ENCODE measurements at places on chromosomes 5 and 9.

DNA sequence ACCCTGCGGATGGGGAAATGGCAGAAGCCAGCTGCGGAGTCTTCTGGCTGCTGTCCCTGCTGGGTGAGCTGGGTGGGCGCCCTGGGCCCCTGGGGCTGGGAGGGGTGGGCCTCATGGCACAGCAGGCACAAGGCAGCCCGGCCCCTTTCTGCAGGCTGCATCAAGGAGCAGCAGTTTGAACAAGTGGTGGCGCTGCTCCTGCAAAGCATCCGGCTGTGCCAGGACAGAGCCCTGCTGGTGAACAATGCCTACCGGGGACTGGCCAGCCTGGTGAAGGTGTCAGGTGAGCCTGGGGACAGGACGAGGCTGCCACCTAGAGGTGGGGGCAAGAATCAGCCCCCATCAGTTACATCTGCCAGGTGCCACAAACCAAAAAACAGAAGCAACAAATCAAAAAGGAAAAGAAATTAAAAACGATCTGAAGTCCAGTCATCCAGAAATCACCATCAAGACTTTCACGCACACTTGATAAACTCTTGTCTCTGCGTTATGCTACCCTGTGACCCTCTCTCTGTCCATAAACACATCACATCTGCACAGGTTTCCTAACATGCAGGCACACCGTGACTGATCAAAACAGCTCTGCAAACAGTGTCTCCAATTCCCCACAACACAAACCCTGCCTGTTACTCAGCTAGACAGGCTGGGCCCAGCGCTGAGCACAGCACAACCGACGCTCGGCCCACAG is 13.9 kb downstream of the REXO4 start:
- DNase-seq = no peak

GRCh38 chr9:33737811-33738606 is 57.4 kb upstream of the PRSS3 start:
- DNase-seq = no peak

DNA sequence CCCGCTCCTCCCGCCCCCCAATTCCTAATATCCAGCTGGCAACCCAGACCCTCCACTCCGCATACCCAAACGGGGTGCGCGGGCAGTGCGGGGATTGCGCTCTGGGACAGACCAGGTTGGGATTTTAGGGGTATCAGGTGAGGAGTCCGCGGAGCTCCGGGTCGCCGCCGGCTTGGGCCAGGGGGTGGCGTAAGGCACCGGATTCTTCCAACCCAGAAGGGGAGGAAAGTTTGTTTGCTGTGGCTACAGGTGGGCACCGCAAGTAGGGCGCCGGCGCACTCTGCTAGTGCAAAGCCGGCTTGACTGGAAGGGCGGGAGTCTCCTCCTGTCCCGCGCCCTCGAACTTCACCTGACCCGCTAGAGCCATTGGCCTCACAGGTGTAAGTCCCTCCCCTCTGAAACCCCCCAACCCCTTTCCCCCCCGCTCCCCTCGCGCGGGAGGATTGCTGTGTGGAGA is 709 bp downstream of the IQGAP2 start:
- peak; percentile 73 for DNase-seq

DNA sequence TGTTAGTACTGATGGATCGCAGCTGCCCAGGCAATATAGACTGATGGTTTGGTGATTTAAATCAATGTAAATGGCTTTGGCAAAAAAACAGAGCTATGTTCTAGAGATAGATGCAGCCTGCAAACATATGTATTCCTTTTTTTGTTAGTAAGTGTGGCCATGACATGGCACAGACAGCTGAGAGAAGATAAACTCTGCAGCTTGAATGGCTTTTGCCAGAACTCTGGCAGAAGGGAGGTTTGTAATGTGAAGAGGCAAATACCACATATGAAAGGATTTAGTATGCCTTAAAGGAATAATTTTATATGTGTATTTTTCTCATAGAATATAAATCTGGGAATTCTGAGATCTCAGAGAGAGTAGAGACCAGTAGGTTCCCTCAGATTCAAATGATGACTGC is 340.2 kb upstream of the DMAC1 start:
- no peak for DNase-seq

DNA sequence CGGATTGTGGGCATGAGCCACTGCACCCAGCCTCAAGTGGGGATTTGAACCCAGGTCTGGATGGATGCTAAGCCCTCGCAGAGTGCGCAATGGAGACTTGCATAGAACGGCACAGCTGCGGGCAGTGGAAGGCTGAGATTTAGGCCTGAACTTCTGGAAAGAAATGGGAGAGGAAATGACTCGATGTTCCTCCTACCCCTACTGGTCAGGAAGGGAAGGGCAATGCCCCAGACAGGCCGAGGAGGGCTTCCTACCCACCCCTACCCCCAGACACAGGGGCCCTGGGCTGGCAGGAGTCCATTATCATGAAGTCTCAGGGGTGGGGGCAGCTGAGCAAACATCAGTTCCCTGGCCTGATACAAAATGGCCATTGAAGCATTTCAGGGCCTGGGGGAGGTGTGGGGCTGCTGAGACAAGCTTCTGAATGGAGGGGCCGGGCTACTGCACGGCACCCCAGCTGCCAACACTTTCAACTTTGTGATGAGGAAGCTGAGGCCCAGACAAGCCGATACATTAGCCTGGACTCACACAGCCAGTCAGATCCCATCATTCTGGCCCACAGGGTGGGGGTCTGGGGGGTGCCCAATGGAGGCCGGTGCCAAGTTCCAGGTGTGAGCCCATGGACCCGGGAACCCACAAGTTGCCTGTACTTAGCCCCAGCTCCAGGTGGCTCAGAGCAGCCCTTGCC is 13.5 kb upstream of the WDR38 start:
- DNase-seq = no peak

DNA sequence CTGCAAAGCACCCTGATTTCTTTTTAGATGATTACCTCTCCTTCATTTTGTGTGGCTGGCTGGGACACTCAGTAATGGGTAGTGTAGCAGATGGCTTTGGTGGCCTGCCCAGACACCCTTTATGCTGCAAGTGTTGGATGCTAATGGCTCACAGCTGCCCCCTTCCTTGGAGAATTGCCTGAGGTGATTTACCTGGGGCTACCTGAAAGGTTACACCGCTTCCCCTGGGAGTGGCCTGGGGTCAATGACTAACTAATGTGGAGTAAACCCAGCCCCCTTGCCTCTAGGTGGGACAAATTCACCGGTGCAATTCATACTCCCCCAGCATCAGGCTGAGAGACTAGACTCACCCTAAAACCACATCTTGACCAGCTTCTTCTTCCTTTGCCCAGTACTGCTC is 23.5 kb upstream of the HAND1 start:
- no peak for DNase-seq

DNA sequence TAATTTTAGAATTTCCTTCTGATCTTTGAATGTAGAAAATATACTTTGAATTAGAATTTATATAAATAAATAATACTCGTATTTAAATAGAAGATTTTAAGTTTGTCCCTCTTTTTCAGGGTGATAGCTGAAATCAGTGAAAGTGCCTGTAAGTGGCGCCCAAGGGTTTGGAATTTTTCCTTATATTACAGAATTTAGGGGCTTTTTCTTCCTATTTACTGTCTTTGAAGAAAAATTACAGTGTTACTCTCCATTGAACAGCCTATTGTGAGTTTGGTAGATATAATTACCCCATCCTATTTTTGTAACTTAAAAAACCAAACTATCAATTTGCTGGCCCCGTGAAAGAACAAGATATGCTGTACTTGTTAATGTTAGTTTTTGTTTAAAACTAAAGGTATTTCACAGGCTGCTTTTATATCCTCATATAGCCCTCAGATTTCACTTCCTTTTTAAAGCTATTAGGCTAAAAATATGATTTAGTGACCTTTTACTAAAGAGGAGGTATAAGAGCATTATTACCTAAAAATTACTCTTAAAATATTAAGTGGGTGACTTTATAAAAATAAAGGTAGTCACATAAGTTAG is 3.2 kb downstream of the MAP3K1 start:
- no peak for DNase-seq

GRCh38 chr5:6961837-6962635 is 248.8 kb downstream of the TENT4A start:
- DNase-seq = no peak

DNA sequence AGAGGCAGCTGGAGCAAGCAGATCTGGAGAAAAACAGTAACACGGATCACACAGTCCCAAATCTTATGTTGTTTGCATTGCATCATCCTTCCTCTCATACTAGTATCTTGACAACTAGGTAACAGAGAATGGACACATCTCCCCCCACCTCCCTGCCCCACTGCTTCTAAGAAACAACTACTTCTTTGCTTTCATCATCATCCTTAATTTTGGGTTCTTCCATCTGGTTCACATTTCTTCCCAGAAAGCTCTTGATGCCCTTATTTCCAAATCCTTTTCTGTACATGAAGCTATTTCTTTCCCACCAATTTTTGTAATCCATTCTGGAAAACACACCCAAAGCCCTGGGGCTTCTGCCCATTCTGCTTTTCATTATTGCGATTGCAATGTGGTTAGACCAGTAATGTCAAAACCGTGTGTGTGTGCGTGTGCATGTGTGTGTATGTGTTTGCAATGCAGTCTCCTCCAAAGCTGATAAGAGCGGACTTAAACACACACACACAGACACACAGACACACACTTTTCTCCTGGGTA is 254.7 kb upstream of the SLC30A5 start:
- DNase-seq = no peak

- no peak for DNase-seq
Measured at GRCh38 chr5:142453932-142454331, 129.1 kb upstream of the SPRY4 start.

DNA sequence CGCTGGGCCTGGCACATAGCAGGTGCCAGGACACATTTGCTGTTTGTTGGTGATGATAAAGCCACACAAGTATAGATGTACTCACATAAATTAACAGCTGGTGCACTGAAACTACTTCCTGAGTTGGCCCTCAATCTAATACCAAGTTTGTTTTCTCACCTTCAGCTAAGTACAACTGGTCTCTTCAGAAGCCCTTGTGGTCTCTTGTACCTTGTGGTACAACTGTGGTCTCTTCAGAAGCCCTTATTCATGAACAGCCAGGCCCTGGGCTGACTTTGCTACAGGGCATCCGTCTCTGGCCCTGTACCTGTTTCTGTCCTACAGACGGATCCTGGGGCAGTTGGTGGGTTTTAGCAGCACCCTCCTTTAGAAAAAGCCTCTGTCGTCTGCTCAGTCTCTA is 81.5 kb downstream of the DAB2IP start:
- no peak for DNase-seq

DNA sequence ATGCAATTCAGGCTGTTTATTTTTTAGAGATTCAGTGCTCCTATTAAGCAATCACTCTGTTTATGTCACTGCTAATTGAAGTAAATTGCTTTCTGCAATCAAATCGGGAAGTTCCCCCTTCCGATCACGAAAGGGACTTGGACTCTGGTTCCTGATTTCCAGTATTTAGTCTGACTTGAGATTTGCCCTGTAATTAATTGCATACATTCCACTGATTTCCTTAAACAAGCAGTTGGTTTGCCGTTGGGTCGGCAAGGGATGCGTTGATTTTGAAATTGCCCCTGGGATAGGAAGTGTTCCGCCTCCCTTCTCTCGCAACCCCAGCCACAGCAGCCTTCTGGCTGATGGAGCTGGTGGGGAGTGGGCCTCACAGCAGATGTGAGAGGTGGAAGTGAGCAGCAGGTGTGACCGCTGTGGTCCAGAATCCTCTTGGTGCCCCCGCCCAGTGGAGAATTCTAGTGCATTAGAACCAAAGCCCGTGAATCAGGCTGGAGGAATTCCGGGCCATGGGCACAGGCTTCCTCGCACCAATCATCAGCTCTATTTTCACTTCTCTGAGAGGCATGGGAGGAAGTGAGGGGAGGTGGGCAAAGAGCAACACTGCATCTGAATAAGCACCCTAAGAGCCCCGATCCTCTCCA is 102.5 kb downstream of the SPRY4 start:
- DNase-seq = no peak

DNA sequence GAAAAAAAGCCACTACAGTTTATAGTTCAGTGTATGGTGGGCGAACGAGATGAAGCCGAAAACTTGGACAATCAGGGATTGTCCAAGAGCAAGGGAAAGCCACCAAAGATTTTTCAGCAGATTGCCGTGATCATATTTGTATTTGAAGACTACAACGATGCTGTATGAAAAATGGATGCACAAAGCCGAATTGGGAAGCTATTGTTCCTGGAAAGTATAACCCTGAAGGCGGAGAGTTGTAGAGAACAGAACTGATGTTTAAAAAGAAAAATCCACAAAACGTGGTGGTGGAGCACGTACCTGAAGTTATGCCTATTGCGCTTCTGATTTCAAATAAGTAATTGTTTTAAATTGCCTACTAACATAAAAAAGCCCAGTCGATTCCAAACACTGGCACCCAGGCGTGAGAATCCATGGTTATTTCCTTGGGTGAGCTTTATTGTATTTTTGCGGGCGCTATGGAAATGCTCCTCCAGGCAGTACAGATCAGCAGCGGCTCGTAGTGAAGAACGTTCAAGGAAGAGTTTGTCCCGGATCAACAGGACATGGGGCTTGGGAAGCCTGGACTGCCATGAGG is 772 bp upstream of the TARS1 start:
- DNase-seq = no peak

DNA sequence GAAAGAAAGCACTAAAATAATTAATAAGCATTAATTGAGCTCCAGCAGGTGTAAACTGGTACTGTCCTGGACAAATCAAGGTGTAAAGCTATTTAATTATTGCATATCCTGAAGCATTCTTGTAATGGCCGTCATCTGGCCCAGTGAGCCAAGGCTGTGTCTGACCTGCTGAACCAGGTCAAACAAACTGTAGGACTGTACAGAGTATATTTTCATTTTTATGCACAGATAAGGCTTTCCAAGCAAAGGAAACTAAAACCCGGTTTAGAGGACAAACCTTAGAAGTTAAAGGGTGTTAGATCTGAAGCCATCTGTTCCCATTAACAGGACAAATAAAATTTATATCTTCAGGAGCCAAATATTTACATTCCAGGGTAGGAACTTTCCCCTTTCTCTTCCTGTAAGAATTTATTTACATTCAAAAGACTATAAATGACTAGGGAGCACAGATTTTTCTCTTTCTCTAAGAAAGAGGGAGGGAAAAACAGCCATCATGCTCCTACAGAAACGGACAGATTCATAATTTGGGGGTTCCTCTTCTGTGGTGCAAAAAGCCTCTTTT is 69.8 kb downstream of the ESM1 start:
- DNase-seq = no peak

GRCh38 chr5:173480896-173481295 is 135.6 kb downstream of the BOD1 start:
- DNase-seq = no peak

GRCh38 chr9:121185774-121186403 is 15.8 kb downstream of the RAB14 start:
- no peak for DNase-seq

DNA sequence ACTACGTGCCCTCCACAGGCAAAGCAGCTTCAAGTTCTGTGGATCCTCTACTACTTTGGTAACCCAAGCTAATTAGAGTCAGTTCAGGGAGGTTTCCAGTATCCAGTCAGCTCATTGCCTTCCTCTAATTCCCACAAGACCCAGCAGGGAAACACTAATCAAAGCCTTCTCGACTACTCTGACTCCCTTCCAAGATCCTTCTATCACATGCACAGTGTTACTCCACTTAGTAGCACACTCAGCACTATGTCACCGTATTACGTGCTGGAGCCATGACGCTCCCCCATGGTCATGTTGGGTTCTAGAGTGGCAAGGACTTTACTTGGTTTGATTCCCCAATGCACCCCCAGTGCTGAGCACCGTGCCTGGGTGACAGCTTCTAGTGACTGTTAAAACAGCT is 53.0 kb downstream of the DCP2 start:
- no peak for DNase-seq

Measured in Right ventricle myocardium inferior (tissue), 1 donor.